Epithelial cell of prostate (primary cell): ENCODE measurements at places on chromosomes 12 and 14.

DNA sequence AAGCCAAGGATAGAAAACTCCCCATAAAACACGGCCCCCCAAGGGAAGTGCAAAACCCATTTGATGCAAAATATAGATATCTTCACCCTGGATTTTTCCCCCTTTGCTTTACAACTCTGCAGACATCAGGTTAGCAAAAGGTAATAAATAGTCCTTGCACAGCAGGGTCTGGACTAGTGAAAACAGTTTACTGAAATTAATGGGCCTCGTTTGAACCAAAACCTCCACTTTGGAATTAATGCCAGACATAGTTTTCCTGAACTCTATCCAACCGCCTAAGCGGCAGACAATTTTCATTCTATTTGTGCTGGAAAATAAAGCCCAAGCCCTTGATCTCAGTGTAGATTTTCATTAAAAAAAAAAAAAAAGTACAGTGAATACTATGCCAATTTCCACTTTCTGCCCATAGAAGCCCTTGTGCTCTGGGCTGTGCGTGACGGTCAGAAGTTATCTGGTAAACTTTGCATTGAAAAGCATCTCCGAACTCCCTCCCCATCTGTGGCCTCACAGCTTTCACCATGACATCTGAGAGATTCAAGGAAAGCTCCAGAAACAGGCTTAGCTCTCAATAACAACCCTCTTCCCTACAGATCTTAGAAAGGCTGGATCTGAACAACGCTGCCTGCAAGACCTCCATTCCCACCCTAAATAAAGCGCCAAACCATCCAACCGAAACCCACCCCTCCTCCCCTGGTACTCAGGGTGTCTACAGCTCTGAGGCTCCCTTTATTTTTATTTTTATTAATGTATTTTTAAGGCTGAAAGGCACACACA, 11.0 kb upstream of the IRF2BPL start:
- no peak for DNase-seq

DNA sequence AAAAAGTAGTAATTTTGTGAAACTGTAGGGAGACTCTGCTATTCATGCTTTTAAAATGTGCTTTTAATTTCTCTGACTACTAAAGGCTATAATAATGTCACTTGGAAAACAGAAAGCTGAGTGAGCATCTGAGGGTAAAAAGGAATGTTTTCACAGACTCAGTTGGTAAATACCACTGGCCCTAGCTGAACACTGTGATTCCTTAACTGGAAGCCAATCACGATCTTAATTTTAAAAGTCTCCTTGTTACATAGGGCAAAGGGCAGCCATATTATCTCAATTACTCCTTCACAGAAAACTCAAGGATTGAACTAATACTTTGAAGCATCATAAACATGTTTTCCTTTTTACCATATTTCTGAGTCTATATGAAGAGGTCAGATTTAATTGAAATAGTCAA, 41.9 kb downstream of the PAWR start:
- DNase-seq = no peak

DNA sequence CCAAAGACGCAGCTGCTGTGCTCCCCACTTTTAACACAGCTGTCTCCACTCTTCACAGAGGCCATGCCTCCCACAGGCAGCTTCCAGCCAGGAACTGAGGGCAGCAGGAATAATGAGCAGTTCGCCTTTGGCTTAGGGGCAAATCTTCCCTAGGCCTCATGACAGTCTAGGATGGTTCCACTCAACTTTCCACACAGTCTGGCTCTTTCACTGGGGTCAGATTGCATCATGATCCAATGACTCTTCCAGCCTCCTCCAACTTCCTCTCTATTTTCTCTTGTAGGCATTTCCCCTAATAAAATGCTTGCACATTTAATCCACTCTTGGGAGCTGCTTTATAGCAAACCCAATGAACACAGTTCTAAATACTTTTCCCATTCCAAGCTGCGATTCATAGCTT, 271.6 kb upstream of the ATP2B1 start:
- no peak for DNase-seq

DNA sequence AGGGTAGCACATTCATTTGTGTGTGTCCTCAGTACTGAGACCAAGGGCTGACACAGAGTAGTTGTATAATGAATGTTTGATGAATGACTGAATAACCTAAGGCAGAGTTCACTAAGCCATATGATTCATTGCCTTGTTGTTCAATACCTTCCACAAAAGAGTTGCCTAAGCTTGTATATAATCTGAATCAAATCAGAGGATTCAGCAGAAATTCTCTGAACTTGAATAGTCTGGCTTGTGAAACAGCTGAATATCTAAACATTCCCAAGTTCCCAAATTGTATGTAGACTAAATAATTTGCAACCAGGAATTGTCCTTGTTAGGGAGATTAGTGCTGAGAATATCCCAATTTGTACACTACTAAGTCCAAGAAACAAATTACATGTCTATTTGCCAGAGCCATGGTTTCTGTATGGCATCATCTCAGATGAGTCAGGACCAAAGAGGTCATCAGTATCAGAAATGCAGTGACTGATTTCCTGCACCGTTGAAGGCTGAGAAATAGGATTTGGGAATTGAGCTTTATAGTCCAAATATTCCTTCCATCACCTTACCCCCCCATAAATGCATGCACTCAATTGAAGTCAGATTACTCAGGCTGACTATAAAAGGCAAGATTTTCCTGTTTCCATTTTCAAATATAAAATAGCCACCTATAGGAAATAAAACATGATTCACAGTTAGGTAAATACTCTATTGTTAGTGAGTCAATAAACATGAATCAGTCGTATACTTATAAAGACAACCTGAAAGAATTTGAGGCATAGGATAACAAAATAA, 168.7 kb downstream of the PHLDA1 start:
- DNase-seq = peak; percentile 81

GRCh38 chr14:102878174-102878969, 44.1 kb upstream of the AMN start:
- DNase-seq = no peak

DNA sequence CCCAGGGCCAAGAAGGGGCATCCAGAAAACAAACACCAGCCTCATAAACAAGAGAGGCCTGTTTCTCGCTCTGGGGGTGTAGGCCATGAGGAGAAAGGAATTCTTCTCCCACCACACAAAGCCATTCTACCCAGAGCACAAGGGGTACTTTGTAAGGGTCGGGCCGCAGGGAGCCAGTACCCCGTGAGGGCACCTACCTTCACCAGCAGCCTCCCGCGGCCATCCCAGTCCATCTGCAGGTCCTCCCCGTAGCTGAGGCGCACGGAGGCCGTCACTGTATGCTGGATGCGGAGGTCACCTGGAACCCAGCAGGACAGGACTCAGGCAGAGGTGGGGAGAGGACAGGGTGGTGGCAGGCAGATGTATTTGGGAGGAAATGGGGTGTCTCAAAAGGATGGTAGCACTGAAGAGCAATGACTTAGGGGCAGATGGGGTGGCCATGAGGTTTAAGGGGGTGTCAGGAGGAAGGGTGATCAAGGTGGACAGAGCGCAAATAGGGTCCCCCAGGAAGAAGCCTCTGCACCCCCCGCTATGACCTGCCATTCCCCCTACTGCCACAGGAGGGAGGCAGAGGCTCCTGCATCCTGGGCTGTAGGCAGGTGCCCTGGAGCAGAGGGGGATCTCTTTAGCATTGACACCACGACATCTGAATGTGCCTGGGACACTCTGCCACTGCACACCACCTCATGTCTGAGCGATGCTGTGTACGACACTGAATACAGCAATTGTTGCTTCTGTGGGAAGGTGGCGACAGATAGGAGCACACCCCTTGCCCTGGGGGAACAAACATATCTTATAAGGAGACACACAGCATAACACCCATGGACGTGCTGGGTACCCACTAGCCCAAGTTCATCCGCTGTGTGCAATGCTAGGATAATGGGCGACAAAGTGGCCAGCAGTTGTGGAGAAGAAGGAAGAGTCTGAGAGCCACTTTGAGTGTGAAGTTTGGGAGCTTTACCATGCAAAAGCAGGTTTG, 61.4 kb downstream of the VWF start:
- no peak for DNase-seq

DNA sequence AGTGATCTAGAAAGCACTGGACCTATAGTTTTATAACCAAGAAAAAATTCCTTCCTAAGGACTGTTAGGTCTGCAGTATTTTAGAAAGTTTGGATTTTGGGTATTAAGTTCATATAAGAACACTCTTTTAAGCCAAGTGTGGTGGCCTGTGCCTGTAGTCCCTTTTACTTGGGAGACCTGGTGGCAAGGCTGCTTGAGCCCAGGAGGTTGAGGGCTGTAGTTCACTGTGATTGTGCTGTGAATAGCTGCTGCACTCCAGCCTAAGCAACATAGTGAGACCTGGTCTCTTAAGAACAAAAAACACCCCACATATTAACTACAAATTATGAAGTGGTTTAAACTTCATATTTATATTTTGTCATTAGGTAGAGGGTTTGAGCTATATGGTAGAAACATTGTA, 9.7 kb downstream of the DNM1L start:
- no peak for DNase-seq

- DNase-seq = no peak
Observed at GRCh38 chr12:9607716-9608115, at the start of gene KLRB1. TSS of gene KLRB1 (minus strand) at chr12:9607916. CDS start at chr12:9607839, 77 bp downstream.

DNA sequence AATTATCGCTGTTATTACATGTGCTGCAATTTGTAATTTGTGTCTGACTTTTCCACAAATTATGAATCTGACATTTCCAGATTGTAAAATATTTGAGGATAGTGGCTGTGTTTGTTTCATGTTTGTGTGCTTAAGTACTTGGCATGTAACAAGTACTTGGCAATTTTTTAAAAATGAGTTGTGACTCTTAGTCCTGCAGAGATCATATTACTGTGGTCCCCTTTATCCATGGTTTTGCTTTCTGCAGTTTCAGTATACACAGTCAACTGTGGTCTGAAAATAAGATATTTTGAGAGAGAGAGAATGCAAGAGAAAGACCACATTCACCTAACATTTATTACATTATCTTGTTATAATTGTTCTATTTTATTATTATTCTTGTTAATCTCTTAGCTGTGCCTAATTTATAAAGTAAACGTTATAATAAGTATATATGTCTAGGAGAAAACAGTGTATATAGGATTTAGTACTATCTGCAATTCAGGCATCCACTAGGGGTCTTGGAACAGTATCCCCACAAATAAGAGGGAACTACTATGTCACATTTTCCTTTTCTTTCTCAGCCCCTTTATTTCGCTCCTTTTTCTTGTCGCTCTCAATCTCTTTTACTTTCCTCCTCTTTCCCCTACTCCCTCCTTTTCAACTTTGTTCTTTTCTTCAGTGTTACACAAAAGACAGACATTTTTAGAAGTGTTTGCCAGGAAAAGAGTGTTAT, 176.1 kb downstream of the FUT8 start:
- DNase-seq = no peak

DNA sequence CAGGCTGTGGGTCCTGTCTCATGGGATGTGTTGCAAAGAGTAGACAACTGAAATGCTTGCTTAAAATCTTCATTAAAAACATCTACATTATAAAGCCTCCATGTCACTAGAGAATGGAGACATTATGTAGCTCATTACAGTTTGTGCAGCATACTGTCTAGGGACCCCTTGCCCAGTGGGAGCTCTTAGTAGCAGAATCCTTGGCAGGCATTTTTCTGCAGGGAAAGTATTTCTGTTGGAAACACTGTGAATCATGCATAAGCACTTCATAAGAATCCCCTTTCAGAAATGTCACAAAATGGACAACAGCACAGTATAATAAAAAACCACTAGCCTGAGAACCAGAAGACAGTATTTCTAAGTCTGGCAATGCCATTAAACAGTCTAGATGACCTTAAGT, 174.3 kb downstream of the MGAT4C start:
- no peak for DNase-seq

- no peak for DNase-seq
Observed at GRCh38 chr12:103696101-103696500, 109.0 kb downstream of the STAB2 start.

DNA sequence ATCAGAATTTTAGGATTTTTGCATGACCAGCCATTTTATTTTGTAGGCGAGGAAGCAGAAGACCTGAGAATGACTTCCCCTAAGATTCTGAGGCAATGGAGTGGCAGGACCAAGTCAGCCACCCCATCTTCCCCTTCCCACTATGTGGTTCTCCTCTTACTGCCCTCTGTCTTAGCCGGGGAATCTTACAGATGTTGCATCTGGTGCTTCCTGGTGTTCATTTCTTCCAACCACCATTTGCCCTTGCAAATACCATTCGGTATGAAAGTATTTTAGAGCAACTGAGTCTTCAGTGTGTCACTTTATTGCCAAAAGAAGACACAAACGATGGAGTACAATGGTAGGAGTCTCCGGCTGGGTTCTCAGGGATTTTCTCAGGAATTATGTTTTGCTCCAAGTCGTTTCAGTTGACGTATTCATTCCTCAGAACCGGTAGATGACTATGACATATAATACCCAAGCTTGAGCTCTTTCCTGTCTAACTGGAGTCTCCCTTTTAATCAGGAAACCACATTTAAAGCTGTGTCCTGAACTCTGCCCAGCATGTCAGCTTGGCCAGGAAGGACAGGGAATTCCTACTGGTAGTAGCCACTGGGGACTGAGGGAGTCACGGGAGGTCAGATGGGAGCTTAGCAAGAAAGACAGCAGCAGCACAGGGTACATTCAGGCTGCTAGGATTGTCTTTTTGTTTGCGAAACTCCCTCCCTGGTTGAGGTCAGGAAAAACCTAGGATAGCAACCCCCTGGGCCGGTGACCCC, 87.0 kb downstream of the SAMD4A start:
- no peak for DNase-seq

DNA sequence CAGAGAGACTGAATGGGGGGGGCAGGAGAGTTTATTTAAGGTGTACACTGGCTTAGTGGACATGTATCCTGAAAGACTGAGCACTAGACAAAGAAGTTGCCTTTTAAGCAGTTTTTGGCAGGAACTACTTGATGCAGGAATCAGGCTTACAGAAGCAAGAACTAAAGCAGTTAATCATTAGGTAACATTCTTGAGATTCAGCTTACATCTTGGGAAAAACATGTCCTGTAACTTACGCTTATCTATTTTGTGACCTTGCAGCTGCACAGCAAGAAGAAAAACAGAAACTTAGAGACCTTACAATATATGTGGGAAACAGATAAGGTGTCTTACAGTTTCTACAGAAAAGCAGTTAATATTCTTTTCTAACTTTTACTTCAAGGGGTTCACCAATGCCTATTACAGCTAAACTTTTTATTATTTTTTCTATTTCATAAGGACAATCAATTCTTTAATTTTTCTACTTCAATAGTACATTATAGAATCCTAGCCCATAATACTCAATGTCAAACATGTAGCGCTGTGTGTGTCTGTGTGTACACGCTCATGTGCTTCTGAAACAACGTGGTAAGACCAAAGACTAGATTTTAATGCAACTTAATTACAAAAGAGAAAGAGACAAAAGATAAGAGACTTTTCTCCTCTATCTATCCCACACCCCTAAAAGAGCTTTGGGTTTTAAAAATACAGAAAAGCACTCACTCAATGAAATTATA, 276.9 kb downstream of the PRKD1 start:
- DNase-seq = no peak

DNA sequence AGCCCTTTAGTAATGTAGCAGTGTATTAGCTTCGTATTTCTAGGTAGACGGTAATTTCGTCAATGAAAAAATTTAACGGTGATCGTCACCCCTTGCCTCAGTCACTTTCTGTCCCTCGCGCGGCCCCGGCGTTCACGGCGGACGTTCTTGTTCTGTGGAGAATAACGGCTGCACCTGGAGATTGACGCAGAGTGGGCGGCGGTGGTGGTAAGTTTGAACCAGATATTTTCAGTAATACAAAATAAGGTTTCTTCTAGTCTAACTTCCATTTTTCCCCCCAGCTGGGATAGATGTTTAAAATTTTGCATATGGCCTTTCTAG, 341 bp downstream of the ZNF10 start:
- DNase-seq = no peak
